Activated CD4-positive, alpha-beta T cell treated with anti-CD3 and anti-CD28 coated beads, Interleukin-2, amount 50 U/mL, for 24 hours (primary cell): ENCODE measurements at places on chromosomes 5 and 9.

GRCh38 chr5:79560771-79561524, 47.0 kb upstream of the HOMER1 start:
- DNase-seq: no peak

GRCh38 chr5:6936031-6936430, 222.8 kb downstream of the TENT4A start:
- no peak for DNase-seq

- peak; percentile 88 for DNase-seq
Observed at GRCh38 chr9:129737479-129738274, 15.2 kb downstream of the PTGES start.

- DNase-seq: no peak
Observed at GRCh38 chr9:88387036-88387551, 1.1 kb upstream of the SPIN1 start.

DNA sequence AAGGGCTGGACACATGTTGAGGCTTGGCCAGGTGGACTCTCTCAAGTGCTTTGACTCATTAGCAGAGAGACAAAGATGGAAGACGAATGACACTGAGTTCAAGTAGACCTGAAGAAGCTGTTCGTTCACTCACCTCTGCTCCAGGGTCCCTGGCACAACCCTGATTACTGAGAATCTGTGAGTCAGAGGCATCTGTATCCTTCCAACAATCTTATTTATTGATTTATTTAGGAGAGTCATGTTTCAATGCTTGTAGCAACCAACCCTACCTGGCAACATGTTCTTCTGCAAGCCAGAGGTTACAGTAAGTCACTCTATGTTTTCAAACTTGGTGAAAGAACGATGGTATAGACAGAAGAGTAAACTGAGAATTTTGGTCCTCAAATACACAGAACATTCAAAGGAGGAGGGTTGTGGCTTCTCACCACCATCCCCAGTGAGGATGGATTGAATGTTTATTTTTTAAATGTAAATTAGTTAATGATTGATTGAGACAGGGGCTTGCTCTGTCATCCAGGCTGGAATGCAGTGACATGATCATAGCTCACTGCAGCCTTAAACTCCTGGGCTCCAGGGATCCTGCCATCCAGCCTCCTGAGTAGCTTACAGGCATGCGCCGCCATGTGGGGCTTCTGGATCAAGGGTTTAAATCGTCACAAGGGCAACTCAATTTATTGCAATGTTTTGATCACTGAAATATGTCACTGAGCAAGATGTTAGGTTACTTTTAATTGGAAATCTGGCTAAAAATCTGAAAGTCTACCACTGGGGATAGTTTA, 55.7 kb upstream of the CARTPT start:
- no peak for DNase-seq

DNA sequence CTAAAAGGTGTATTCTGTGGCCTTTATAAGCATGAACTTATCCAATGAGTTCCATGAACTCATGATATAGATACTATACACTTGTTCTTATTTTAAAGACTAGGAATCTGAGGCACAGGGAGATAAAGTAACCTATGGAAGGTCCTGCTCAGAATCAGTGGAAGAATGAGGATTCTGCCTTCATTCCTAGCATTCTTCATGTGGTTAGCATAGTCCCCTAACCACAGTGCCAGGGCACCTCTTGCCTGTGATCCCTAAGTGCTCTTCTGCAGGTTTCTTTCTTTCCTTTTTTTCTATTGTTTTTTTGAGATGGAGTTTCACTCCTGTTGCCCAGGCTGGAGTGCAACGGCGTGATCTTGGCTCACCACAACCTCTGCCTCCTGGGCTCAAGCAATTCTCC, 174.1 kb downstream of the C9orf152 start:
- DNase-seq: no peak

- no peak for DNase-seq
Observed at GRCh38 chr5:174376726-174377373, 331.3 kb downstream of the NSG2 start.

DNA sequence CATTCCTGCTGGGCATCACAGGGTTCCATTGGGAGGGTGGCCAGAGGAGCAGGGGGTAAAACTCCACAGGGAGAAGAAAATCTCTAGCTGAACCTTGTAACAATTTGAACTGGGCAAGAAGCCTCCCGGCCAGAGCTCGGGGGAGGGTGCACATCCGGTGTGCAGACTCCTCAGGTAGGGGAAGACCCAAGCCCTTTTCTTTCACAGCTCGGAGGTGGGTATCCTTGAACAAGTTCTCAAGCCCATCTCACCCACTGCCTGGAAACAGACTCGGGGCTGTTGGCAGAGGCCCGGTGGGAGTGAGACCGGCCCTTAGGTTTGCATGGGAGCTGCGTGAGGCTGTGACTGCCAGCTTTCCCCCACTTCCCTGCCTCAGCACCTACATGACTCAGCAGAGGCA, 111.5 kb upstream of the IL7R start:
- no peak for DNase-seq

DNA sequence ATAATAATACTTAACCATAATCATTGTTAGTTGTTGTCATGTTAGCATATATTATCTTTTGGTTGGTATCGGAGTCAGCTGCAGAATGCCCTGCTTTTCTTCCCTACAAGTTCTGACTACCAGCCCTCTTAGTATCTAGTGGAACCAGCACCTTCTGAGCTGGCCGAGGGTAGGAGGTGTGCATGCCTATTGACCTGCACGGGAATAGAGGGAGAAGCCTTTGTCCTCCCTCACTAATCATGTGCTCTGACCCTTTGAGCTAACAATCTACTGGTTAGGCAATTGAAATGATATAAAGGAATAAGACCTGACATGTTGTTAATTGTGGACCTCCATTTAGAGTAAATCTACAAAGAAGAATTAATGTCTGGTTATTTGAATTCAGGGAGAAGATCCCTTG, 4.1 kb downstream of the PCSK5 start:
- DNase-seq: no peak
